ENCODE measurements at places on chromosomes 4 and X.

DNA sequence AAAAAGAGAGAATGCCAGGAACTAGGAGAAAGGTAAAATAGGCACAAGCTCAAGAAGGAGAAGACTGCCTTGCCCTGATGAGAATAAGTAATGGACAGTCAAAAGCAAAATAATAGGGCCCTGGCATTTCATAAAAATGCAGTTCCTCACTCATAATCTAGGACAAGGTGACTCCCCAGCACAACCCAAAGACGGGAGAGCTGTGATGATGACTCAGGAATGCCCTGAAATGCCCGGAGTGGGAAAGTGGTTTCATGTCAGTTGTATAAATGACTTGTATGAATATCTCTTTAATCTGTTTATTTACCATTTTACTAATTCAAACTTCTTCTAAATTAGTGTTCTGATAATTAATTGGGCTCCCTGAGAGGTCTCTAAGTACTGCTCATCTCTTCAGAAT, 28.8 kb upstream of the SETD7 start:
- no peaks in the 10 kb centered on the region for H3K36me3 ChIP-seq
- H3K4me1 ChIP-seq, result no peaks in the 10 kb centered on the region
- H3K27me3 ChIP-seq, result no peaks in the 10 kb centered on the region
- no peak for DNase-seq

- no peak overlapping the region for H3K4me3 ChIP-seq
- no peaks in the 10 kb centered on the region for H3K36me3 ChIP-seq
- DNase-seq, result no peak
Observed at GRCh38 chr4:162485486-162485885, 321.7 kb upstream of the FSTL5 start.

GRCh38 chr4:3644849-3645627, 112.8 kb upstream of the LRPAP1 start:
- H3K27ac ChIP-seq, result no peak overlapping the region
- no peaks in the 10 kb centered on the region for H3K36me3 ChIP-seq
- DNase-seq, result no peak
- H3K4me1 ChIP-seq, result no peaks in the 10 kb centered on the region
- no peaks in the 10 kb centered on the region for H3K27me3 ChIP-seq

- no peak for DNase-seq
- no peak overlapping the region for H3K27ac ChIP-seq
- no peak overlapping the region for H3K4me3 ChIP-seq
- H3K27me3 ChIP-seq, result no peaks in the 10 kb centered on the region
- H3K4me1 ChIP-seq, result no peaks in the 10 kb centered on the region
Observed at GRCh38 chr4:90515191-90515590, 388.0 kb downstream of the CCSER1 start.

DNA sequence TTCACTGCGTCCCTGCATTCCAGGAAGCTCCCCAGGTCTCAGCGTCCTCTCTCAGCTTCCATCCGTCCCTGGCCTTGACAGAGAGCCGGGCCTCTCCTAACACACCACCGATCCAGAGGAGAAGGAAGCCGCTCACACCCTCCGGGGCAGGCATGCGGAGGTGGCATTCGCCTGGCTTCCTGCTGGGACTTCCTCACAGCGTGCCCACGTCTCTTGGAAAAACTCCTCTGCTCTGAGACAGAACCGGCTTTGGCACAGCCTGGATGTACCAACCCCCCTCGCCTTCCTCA, 3.2 kb downstream of the CTAG2 start:
- H3K4me3 ChIP-seq, result no peak overlapping the region
- H3K27me3 ChIP-seq, result no peaks in the 10 kb centered on the region

- H3K4me3 ChIP-seq, result no peak overlapping the region
- no peaks in the 10 kb centered on the region for H3K36me3 ChIP-seq
- no peaks in the 10 kb centered on the region for H3K27me3 ChIP-seq
- no peak for DNase-seq
- H3K4me1 ChIP-seq, result no peaks in the 10 kb centered on the region
Observed at GRCh38 chr4:123631786-123632692, 235.4 kb downstream of the SPRY1 start.

DNA sequence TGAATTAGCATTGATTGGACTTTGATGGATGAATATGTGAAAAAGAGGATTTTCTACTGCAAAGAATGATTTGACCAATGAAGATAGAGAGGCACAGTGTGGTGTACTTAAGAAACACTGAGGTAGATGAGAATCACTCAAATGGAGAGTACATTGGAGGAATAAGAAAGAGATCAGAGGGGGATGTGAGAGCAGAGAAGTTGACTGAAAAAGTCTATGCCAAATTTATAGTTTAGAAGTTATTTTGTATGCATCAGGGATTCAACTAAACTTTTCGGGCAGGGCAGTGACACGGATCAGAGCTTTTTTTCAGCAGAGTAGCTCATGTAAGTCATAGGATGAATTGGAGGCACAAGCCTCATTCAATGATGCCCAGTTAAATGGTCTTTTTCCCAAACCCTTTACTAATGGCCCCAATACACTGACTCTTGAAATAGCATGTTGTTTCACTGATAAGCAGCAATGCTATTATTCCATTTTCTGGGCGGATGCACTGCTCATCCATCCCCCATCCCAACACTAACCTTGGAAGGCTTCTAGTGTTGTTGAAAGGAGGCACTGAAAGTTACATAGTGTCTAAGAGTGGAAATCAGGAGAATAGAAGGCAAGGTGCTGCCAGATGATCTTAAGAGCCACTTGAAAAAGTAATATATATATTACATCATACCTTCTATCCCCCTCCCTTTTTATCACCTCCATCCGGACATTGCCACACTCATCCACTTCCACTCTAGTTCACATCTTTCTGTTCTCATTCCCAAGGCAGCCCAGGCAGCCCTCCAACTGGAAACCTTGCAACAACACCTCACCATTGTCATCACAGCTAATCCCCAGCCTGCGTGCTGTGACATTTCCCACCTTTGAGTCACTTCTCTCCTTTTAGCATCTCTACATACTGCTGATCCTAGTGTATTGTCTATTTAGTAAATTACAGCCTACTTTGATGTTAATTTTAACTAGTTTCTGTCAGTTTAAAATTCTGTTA, 46.1 kb downstream of the ARHGAP24 start:
- H3K4me1 ChIP-seq, result no peaks in the 10 kb centered on the region
- H3K27me3 ChIP-seq, result no peaks in the 10 kb centered on the region
- H3K36me3 ChIP-seq, result no peaks in the 10 kb centered on the region
- peak; percentile 74 for DNase-seq
- no peak overlapping the region for H3K4me3 ChIP-seq

- no peak overlapping the region for H3K27ac ChIP-seq
- H3K4me1 ChIP-seq, result no peaks in the 10 kb centered on the region
- DNase-seq, result no peak
- H3K36me3 ChIP-seq, result no peaks in the 10 kb centered on the region
- no peak overlapping the region for H3K4me3 ChIP-seq
Observed at GRCh38 chr4:82320351-82320750, 53.4 kb downstream of the HNRNPD start.

DNA sequence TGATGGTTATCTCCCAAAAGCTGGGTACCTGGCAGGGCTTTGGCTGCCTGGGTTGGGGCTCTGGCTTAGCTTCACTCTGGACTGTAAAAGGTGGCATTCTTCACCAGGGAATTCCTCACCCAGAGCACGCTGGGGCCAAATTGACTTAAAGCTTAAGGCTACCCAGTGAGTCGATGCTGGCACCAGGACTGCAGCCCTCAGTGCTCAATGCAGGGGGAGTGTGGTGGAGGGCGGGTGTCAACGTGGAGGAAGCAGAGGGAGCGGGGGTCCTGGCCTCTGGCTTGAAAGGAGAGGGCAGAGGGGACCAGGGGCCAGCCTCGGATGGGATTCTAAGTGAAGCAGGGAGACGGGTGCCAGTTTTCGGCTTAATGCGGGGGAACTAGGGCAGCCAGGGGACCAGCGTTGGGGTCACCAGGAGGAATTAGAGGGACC, 446 bp upstream of the FAM50A start:
- H3K27me3 ChIP-seq, result no peaks in the 10 kb centered on the region
- H3K27ac ChIP-seq, result no peak overlapping the region
- H3K36me3 ChIP-seq, result peaks cover 2% of the 10 kb centered on the region
- DNase-seq, result peak; percentile 35
- no peak overlapping the region for H3K4me3 ChIP-seq

DNA sequence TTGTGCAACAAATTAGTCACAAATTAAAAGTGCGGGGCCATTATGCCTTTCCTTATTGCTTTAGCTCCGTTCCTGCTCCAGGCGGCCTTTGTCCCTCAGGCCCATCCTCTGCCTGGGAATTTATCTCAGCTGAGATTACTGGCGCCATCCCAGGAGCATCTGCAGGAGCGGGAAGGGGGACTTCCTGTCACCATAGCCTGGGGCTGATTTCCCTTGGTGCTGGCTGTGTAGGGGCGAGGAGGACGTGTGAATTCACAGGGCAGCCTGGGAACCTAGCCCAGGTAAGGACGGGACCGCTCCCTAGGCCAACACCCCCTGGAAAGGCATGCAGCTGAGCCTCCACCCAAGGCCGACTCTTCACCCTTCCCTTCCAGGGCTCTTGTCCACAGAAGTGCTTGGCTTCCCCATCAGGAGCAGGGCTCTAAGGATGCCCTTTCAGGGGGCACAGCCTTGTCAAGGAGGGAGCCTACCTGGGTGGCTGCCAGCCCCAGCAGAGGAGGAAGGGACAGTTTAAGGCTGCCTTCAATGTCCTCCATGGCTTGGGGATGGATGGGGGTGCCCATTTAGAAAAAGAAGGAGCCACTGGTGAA, 72.6 kb upstream of the NKX1-1 start:
- H3K4me1 ChIP-seq, result no peaks in the 10 kb centered on the region
- H3K27ac ChIP-seq, result no peak overlapping the region
- peak; percentile 40 for DNase-seq
- no peak overlapping the region for H3K4me3 ChIP-seq

- no peaks in the 10 kb centered on the region for H3K27me3 ChIP-seq
- no peak for DNase-seq
- no peaks in the 10 kb centered on the region for H3K4me1 ChIP-seq
Observed at GRCh38 chrX:150615356-150615755, 46.9 kb downstream of the MTM1 start.

DNA sequence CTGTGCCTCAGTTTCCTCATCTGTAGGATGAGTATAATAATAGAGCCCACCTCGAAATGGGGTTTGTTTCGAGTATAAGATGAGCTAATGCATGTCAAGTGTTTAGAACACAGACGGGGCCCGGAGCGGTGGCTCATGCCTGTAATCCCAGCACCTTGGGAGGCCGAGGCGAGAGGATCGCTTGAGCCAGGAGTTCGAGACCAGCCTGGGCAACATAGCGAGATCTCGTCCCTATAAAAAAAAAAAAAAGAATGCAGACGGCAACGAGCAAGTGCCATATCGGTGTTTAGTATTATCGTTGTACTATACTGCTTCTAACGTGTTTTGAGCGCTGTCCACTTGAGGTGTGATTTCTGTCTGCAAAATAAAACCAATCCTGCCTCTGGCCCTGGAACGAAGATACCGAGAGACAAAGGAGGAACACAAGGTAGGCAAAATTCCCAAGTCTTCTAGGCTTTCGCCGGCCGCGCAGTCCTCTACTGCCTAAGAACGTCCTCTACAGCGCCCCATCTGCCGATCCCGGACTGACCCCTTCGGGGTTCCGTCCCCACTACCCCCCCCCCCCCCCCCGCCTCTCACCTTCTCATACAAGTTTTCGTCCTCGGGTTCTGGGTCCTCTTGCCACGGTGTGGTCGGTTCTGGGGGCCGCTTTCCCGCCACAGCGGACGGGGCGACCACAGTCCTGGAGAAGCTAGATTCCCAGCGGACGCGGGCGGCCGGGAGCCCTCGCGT, 442 bp downstream of the NDUFB11 start:
- H3K4me1 ChIP-seq, result no peaks in the 10 kb centered on the region
- no peaks in the 10 kb centered on the region for H3K27me3 ChIP-seq
- no peaks in the 10 kb centered on the region for H3K36me3 ChIP-seq
- DNase-seq, result no peak
- H3K4me3 ChIP-seq, result peak overlapping the region; percentile 52
- peak overlapping the region; percentile 79 for H3K27ac ChIP-seq

GRCh38 chr4:72975488-72975784, 94.1 kb downstream of the COX18 start:
- no peak overlapping the region for H3K27ac ChIP-seq
- DNase-seq, result no peak
- no peaks in the 10 kb centered on the region for H3K4me1 ChIP-seq
- H3K4me3 ChIP-seq, result no peak overlapping the region
- H3K36me3 ChIP-seq, result no peaks in the 10 kb centered on the region

- no peaks in the 10 kb centered on the region for H3K27me3 ChIP-seq
- H3K36me3 ChIP-seq, result no peaks in the 10 kb centered on the region
- no peak overlapping the region for H3K4me3 ChIP-seq
- no peak overlapping the region for H3K27ac ChIP-seq
- no peaks in the 10 kb centered on the region for H3K4me1 ChIP-seq
Observed at GRCh38 chrX:34879886-34880285, 62.7 kb upstream of the FAM47B start.

- H3K36me3 ChIP-seq, result no peaks in the 10 kb centered on the region
- H3K27ac ChIP-seq, result no peak overlapping the region
- H3K4me1 ChIP-seq, result no peaks in the 10 kb centered on the region
- DNase-seq, result no peak
- no peaks in the 10 kb centered on the region for H3K27me3 ChIP-seq
Observed at GRCh38 chr4:138675685-138676084, 339.9 kb upstream of the NOCT start.

- H3K27ac ChIP-seq, result no peak overlapping the region
- H3K4me3 ChIP-seq, result no peak overlapping the region
- no peak for DNase-seq
- no peaks in the 10 kb centered on the region for H3K27me3 ChIP-seq
- H3K4me1 ChIP-seq, result no peaks in the 10 kb centered on the region
Observed at GRCh38 chr4:111722213-111722720, 423.0 kb upstream of the FAM241A start.

- H3K27ac ChIP-seq, result no peak overlapping the region
- H3K36me3 ChIP-seq, result no peaks in the 10 kb centered on the region
- H3K4me3 ChIP-seq, result no peak overlapping the region
- no peak for DNase-seq
- H3K27me3 ChIP-seq, result no peaks in the 10 kb centered on the region
Observed at GRCh38 chrX:2694914-2695267, 3.8 kb downstream of the CD99 start.

GRCh38 chrX:6225288-6225910, 3.3 kb downstream of the NLGN4X start:
- no peaks in the 10 kb centered on the region for H3K36me3 ChIP-seq
- no peaks in the 10 kb centered on the region for H3K4me1 ChIP-seq
- H3K4me3 ChIP-seq, result peak overlapping the region; percentile 22
- H3K27ac ChIP-seq, result no peak overlapping the region

DNA sequence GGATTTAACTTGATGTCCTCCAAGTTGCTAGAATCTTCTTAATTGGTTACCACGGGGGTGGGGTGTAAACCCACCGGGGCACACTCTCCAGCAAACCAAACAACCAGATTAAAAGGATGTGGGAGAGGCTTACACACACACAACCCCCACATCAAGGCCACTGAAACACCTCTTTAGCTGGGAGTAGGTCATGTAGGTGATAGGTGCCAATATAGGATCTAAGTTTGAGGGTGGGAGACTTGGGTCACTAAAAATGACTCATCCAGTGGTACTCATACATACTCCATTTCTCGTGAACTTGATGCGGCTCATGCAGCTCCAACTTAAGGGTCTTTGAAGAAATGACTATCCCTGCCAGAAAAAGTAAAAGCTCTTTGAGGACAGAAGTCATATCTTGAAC, 20.5 kb upstream of the CD40LG start:
- no peak overlapping the region for H3K4me3 ChIP-seq
- no peak for DNase-seq
- no peak overlapping the region for H3K27ac ChIP-seq

GRCh38 chrX:130295519-130296296, 27.0 kb upstream of the ZNF280C start:
- no peaks in the 10 kb centered on the region for H3K36me3 ChIP-seq
- DNase-seq, result no peak
- H3K27me3 ChIP-seq, result no peaks in the 10 kb centered on the region
- no peak overlapping the region for H3K27ac ChIP-seq
- H3K4me1 ChIP-seq, result no peaks in the 10 kb centered on the region
- no peak overlapping the region for H3K4me3 ChIP-seq

All from mesendoderm (in vitro differentiated cells).